ENCODE measurements at places on chromosomes 16 and 17.

GRCh38 chr16:8571061-8571596 is 19.2 kb downstream of the TMEM114 start:
- DNase-seq: no peak

GRCh38 chr16:58013201-58013956 is 12.2 kb downstream of the USB1 start:
- DNase-seq: no peak

- DNase-seq: peak; percentile 4
Observed at GRCh38 chr17:65902831-65903522, 289.0 kb downstream of the CEP112 start.

- DNase-seq: no peak
Observed at GRCh38 chr16:12057266-12057665, 80.7 kb downstream of the SNX29 start.

- DNase-seq: no peak
Observed at GRCh38 chr17:29032013-29032856, 10.7 kb upstream of the PIPOX start.

GRCh38 chr16:76963614-76964315 is 227.2 kb upstream of the MON1B start:
- no peak for DNase-seq

- peak; percentile 64 for DNase-seq
Observed at GRCh38 chr17:29567554-29568330, 759 bp upstream of the TP53I13 start.

DNA sequence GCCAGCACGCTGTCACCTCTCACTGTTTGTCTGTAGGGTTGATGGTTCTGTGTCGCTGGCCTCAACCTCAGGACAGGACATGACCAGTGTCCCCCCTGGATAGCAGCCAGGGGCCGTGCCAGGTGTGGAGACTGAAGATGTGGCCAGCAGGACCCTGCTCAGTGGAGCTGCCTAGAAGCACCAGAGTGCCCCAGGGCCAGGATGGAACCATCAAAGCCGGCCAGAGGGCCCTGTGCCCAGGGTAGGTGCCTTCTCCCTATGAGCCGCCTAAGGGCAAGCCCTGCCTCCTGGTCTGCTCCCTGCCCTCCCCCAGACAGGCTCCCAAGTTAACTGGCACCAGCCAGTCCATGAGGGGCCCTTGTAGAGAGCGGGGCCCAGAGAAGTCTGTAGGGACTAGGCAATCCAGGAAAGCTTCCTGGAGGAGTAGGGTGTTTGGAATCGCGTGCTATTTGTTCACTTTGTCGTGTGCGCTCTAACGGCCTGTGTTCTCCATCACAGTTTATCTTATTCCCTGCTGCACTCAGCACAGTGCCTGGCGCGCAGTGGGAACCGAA is 546 bp upstream of the NDUFB10 start:
- DNase-seq: no peak

- peak; percentile 50 for DNase-seq
Observed at GRCh38 chr16:10616756-10617640, 36.6 kb upstream of the EMP2 start.

DNA sequence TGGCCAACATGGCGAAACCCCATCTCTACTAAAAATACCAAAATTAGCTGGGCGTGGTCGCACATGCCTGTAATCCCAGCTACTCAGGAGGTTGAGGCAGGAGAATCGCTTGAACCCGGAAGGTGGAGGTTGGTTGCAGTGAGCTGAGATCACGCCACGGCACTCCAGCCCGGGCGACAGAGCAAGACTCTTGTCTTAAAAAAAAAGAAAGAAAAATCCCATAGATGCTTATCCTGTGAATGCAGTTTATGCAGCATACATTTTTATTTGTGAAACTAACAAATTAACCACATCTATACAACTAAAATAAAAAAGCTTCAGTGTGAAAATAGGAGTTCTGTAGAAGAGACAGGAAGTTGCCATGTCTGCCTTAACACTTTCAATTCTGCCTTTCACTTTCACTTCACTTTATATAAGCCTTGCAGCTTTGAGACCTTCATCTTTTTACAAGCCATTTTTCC is 7.1 kb downstream of the IGSF6 start:
- no peak for DNase-seq

- DNase-seq: no peak
Observed at GRCh38 chr16:86231321-86231995, 278.9 kb upstream of the FOXF1 start.

DNA sequence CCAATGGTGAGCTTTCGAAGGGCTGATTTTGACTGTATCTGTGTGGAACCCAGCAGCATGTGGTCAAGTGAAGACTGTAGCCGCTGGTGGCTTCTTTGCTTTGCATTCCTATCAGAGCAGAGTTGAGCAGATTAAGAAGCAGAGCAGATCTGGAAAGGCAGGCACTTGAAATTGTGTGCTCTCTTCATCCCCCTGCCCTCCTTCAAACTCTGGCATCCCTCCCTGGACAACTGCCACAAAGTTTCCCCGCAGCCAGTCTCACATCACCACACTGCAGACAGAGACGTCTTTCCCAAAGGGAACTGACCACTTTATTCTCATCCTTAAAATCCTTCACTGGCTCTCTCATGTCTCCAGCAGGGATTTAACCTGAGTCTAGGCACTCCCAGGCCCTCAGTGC is 237.1 kb upstream of the DYNLRB2 start:
- no peak for DNase-seq

- no peak for DNase-seq
Observed at GRCh38 chr16:81163671-81164070, 67.5 kb upstream of the GCSH start.

- no peak for DNase-seq
Observed at GRCh38 chr17:15658296-15658695, 25.8 kb downstream of the TRIM16 start.

DNA sequence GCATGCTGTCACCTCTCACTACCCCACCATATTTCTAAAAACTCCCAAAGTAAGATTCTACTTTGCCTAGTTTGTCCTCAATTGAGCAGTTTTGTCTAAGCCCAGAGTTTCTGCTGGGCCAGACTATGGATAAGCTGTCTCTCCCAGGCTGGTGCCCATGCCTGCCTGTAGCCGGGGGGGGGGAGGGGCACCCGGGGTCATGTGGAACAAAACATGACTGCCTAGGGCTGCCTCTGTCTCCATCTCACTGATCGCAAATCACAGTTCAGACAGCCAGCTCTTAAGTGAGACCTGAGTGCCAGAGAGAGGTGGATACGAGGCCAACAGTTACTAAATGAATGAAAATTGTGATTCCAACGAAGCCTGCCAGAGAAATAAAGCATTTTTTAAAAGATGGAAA is 78.8 kb upstream of the RPRML start:
- DNase-seq: no peak

- DNase-seq: no peak
Observed at GRCh38 chr16:55660828-55661227, 5.0 kb downstream of the SLC6A2 start.

DNA sequence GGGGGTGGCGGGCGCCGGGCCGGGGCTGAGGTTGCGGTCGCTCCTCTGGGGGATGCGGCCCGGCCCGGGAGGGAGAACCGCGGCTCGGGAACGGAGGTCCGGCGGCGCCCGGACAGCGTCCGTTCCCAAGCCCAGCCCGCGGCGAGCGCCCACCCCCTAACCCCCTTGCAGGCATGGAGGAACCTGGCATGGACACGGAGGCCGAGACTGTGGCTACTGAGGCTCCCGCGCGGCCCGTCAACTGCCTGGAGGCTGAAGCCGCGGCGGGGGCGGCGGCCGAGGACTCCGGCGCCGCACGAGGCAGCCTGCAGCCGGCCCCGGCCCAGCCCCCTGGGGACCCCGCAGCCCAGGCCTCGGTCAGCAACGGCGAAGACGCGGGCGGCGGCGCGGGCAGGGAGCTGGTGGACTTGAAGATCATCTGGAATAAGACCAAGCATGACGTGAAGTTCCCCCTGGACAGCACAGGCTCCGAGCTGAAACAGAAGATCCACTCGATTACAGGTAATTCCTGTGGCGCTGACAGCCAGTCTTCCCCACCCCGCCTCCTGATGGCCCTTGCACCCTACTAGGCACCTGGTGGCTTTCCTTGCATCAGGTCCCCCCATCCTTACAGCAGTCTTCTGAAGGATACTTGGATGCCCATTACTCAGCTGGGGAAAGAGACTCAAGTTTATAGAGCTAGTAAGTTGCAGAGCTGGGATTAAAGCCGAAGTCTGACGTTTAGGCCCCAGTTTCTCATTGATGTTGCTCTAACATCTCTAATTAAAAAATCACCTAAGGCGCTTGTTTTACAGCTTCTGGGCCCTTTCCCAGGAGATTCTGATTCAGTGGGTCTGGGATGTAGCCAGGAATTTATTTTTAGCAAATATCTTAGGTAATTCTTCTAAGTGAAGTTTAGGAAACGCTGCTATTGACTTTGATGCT is 514 bp downstream of the UBFD1 start:
- DNase-seq: peak; percentile 28

DNA sequence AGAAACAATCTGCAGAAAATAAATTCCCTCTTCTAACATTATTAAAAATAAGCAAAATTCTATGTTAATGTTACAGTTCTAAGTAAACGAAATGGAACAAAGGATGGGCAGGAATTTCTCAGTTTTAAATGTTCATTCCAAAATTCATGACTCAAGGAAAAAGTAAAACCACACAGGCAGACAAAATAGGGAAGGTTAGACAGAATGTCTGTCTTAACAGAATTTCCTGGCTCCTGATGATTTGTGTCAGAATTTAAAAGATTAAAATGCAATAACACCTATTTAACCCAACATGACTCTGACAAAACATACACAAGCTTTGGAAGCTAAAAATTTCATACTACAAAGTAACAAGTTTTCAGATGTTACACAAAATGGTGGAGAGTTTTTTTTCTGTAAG is 42.8 kb downstream of the SPOP start:
- no peak for DNase-seq

- DNase-seq: no peak
Observed at GRCh38 chr17:49191409-49191916, 18.9 kb downstream of the GNGT2 start.

DNA sequence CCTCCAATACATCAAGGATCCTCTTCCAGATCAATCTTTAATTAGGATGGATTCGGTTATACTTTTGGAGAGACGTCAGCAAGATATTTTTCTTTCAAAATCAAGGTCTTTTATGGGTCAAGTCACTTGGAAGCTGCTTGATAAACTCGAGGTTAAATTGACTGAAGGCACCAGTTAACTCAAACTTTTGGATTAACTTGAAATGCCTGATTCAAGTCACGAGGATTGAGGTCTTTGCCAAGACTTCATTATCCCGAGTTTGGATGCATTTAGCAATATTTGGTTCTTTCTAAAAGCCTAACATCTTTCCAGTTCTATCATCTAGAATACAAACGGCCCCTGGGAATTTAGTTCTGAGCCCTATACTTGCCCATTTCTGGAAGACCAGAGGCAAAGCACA is 82.9 kb downstream of the MYH11 start:
- DNase-seq: no peak

Data from hypothalamus (tissue), 51 donors.